Glomerular endothelial cell (primary cell): ENCODE measurements at places on chromosomes 4 and X. TPM values are rescaled to one million over a fixed set of nuclear protein-coding genes. Genes with fewer than 3 reads are reported as not detected.

The TNIP3 gene
- total RNA-seq = 4.4 and 4.9 TPM in 2 replicates

The RAB33A gene
- 0.47 and 0.92 TPM in 2 replicates for total RNA-seq

The LDB2 gene
- 57.1 and 69.8 TPM in 2 replicates for total RNA-seq

The TMPRSS11D gene
- not detected in 2 replicates for total RNA-seq

The EXOSC9 gene
- total RNA-seq = 27.8 and 32.0 TPM in 2 replicates

The CITED1 gene
- total RNA-seq = 0.29 TPM in 1 of 2 replicates, not detected in the other

The C4orf50 gene
- total RNA-seq = not detected in 2 replicates

The GAGE1 gene
- not detected in 2 replicates for total RNA-seq

The ZNF630 gene
- total RNA-seq = 2.0 TPM in 2 replicates

The XK gene
- total RNA-seq = not detected in 2 replicates

The GRIA3 gene
- 0.53 and 0.58 TPM in 2 replicates for total RNA-seq

The GLRA2 gene
- not detected in 2 replicates for total RNA-seq

The SOX3 gene
- not detected in 2 replicates for total RNA-seq
